ENCODE measurements at places on chromosomes 1 and 21.

- no peak for DNase-seq
Measured at GRCh38 chr1:113770031-113770430, 10.7 kb upstream of the PHTF1 start.

- DNase-seq = no peak
Measured at GRCh38 chr21:39390212-39390765, 41.4 kb upstream of the HMGN1 start.

GRCh38 chr1:183654706-183655105, 1.6 kb upstream of the APOBEC4 start:
- no peak for DNase-seq

- DNase-seq = no peak
Measured at GRCh38 chr1:61109158-61109557, 26.8 kb downstream of the NFIA start.

DNA sequence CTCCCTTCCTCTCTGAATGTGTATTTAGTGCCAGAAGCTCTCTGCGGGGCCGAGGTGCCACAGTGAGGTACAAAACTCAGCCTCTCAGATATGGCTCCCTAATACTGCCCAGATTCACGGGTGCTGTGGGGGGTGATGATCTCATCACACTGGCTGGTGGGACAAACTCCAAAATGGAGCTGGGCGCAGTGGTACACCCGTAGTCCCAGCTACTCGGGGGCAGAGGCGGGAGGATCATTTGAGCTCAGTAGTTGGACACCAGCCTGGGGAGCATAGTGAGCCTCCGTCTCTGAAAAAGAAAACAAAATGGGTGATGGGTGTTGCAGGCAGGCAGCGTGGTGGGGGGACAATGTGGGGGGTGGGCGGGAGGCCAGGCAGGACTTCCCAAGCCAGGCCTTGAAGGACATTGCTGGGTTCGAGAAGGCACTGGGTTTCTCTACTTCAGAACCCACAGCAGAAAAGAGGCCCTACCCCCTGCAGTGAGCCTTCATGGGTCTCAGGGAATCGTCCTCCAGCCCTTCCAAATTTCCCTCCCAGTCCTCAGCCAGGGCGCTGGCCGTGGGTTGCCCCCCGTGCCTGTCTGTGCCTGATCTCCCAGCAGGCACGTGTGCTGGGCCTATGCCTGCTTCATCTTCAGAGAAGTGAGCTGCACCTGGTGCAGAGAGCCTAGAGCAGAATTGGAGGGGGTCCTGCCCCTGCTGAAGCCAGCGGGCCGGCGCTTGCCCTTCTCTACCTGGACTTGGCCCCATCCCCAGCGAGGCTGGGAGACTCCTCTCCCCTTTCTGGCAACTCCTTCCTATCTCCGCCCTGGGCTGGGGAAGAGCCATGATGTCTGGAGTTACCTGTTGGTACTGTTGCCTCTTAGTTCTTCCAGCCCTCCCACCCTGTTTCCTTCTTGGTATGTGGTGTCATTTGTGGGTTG, 14.0 kb downstream of the H6PD start:
- no peak for DNase-seq

GRCh38 chr1:167149793-167150491, 56.1 kb downstream of the STYXL2 start:
- no peak for DNase-seq

DNA sequence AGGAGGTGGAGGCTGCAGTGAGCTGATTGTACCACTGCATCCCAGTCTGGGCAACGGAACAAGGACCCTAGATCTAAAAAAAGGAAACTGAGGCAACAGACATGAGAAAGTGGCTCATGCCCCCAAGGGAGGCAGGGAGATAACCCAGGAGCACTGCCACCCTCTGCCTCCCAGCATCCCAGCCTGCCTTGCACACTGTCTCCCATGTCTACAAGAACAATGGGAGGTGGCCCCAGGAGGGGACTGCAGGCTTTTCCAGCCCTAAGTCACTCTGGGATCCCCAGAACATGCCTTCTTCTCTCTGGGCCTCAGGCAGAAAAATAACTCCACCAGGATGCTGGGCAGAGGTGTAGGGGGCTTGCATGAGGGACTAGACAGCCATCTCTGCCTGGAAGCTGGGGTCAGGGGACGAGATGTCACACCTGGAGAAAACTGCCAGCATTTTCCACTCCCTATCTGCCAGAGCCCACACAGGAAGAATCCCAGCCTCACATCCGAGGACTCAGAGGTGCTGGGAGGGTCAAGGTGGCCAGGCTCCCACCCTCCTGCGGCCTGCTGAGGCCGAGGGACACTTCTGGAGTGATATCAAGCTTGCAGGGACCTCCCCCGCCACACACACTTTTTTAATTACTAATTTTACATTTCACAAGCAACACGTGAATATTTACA, 21.4 kb downstream of the RUNX3 start:
- no peak for DNase-seq

DNA sequence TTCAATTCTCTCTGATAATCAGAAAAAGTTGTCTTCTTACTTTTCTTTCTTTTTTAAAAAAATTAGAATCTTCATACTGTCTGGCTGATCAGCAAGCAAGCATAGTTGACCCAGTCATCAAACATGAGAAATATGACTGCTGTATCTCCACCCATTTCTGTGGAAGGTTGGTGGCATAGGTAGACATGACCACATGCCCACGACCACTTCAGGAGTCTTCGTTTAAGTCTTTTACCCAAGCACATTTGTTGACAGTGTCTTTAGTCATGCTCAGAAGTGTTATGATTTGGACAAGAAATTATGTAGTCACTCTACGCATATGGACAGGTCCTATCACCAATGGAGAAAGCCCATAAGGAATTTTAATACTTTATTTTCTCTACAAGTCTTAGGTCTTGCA, 74.8 kb upstream of the HSPA13 start:
- DNase-seq = no peak

- no peak for DNase-seq
Measured at GRCh38 chr1:21292984-21293536, 2.8 kb upstream of the ECE1 start.

GRCh38 chr1:202084791-202085681, 37.7 kb upstream of the GPR37L1 start:
- DNase-seq = no peak

- no peak for DNase-seq
Measured at GRCh38 chr1:72516826-72517225, 234.5 kb upstream of the NEGR1 start.

GRCh38 chr21:39184050-39184980, 1.1 kb upstream of the PSMG1 start:
- DNase-seq = peak; percentile 3
